Stimulated activated CD4-positive, alpha-beta T cell treated with anti-CD3 and anti-CD28 coated beads, Interleukin-4, amount 100 ng/mL, for 4 hours (primary cell): ENCODE measurements at places on chromosomes 16 and 17.

DNA sequence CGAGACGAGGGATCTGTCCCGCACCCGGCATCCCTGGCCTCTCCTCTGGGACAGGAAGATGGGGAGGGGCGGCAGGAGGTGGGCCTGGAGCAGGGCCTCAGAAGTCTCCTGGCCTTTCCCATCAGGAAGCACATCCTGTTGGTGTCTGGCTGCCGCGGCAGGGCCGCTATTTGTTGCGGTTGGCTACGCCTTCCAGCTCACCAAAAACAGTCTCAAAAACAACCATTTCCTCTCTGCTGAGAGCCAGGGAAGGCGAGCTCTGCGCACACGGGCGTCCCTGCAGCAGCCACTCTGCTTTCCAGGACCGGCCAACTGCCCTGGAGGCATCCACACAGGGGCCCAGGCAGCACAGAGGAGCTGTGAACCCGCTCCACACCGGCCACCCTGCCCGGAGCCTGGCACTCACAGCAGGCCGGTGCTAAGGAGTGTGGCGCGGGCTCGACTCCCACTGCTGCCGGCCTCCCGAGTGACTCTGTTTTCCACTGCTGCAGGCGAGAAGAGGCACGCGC, at the start of gene TMEM204:
TSS of gene TMEM204 (plus strand) at position 224 of the 509 bp plus-strand sequence. CDS start 610 bp downstream, outside the sequence.
- no peak for DNase-seq

DNA sequence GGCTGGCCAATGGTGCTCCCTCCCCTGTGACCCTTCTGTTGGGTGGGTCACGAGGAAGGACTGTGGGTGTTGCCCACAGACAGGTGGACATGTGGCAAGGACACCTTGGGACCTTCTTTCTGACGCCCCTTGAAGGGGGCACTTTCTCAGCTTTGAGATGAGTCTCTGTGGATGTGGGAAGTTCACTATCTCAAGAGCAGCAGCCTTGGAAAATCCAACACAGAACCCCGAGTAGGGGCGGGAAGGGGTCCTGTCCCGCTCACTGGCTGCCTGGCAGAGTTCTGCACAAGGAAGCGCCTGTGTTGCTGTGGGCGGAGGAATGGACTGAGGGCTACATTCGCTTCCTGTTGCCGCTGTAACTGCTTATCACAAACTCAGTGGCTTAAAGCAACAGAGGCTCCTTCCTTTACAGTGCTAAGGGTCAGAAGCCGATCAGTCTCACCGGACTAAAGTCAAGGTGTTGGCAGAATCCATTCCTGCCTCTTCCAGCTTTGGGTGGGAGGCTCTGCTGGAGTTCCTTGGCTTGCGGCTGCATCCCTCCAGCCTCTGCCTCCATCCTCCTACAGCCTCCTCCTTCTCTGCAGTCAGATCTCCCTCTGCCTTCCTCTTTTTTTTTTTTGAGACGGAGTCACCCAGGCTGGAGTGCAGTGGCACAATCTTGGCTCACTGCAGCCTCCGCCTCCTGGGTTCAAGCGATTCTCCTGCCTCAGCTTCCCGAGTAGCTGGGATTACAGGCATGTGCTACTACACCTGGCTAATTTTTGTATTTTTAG, 305.2 kb downstream of the SEC14L1 start:
- DNase-seq: no peak

DNA sequence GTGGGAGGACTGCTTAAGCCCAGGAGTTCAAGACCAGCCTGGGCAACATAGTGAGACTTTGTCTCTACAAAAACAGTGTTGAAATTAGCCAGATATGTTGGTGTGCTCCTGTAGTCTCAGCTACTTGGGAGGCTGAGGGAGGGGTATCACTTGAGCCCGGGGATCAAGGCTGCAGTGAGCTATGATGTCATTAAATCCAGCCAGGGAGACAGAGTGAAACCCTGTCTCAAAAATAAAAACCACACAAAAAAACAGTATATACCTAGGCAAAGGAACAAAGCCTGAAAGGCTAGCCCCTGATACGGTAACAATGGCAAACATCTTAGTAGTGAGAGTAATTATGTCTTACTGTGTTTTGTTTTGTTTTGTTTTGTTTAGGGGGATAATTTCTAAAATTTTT, 38.0 kb downstream of the TOM1L2 start:
- DNase-seq: no peak

GRCh38 chr16:10111156-10111761, 71.0 kb downstream of the GRIN2A start:
- DNase-seq: no peak

- no peak for DNase-seq
Measured at GRCh38 chr16:19809121-19809635, 75.5 kb downstream of the GPRC5B start.

DNA sequence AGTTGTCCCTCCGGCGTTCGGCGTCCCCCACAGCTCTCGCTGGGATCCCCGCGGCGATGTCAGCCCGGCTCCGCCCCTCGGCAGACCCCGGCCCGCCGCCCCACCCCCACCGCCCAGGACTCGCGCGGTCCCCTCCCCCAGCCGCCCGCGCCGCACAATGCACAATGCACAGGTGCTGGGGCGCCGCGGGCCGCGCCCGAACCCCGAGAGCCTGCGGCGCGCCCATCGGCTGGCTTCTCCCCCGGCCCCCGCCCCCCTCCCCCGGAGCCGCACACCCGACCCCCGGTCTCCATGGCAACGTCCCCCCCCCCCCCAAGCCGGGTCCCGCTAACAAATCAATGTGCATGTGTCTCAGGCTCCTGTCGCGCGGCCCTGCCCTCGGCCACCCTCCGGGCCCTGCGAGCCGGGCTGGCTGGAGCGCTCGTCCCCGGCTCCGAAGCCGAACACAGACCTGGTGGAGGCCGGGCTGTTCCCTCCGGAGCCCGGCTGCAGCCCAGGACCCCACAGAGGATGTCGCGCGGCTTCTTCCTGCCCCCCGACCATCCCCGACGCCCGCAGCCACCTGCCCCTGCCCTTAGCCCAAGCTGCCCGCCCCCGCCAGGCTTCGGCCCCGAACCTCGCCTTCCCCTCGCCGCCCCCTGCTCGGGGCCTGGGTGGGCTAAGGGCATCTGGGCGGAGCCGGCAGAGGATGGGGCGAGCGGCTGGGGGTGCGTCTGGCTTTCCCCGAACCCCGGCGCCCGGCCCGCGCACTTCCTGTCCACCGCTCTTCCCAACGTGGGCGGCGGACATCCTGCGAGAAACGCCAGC, 818 bp upstream of the CBX8 start:
- no peak for DNase-seq

DNA sequence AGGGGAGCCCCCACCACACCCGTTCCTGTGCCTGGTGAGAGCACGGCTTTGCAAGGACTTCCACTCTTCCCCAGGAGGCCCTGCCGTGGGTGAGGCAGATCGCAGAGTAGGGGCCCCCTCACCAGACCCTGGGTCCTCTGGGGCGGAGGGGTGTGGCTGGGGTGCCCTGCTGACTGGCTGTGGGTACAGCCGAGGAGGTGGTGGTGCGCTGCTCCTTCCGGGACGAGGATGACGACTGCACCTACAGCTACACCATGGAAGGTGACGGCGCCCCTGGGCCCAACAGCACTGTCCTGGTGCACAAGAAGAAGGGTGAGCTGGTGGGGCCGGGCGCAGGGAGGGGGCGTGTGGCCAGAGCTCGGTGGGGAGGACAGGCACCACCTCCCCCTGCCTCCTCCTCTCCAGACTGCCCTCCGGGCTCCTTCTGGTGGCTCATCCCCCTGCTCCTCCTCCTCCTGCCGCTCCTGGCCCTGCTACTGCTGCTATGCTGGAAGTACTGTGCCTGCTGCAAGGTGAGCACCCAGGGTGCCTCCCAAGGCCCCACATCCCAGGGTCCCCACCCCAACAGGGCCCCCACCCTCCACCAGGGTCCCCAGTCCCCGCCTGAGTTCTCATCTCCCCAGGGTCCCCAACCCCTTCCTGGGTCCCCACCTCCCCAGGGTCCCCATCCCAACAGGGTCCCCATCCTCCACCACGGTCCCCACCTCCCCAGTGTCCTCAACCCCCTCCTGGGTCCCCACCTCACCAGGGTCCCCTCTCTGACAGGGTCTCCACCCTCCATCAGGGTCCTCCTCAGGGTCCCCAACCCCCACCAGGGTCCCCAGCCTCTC, 16.1 kb downstream of the ITGB4 start:
- DNase-seq: no peak

DNA sequence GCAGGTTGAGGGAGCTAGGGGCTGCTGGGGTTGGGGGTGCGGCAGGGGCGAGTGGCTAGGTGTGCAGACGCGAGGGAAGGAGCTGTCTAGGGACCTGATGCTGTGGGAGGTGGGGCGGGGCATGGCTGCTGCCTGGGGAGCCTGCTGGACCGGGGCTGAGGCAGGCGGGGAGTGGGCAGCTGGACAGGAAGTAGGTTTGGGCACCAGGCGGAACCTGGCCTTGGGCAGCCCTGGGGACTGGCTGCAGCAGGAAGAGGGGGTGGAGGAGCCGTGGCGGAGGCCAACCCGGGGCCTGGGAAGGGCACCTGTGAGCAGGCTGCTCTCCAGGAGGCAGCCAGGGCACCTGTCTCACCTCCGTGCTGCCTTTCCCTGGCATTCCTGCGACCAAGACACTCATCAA, 5.9 kb upstream of the DNASE1L2 start:
- DNase-seq: no peak

DNA sequence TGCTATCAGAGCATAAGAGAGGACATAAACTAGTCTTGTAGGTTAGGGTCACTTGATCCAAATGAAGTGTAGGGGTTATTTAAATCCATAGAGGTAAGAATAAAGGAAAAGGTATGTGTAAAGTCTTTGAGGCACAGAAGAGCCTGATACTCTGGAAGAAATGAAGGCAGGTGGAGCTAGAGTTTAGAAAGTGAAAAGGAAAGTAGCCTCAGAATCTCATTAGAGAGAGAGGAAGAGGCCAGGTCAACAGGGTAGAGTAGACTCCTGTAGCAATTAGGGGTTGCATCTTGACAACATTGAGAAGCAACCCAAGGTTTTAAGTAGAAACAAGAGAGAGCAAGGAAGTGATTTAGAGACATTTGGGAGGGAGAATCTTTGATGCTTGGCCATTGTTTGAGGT, 235.2 kb upstream of the SOX9 start:
- DNase-seq: no peak

DNA sequence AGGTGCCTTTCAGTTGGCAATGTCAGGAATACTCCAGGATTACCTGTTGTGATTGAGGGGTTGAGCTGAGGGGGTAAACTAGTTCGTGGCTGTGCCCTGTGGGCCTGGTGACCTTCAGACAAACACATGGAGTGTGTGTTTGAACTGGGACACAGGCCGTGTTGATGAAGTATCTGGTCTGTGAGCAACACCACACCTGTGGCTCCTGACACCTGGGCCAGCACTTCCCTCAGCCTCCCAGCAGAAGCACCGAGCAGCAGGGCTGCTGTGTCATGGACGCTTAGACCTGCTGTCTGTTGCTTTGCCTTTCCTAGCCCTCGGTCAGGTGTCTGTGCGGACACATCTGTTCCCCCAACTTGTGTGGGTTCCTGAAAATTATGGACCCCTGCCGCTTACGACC, 82.9 kb downstream of the KSR1 start:
- DNase-seq: no peak

- no peak for DNase-seq
Measured at GRCh38 chr16:12228602-12229499, 252.3 kb downstream of the SNX29 start.

GRCh38 chr17:42720996-42721583, 23.8 kb downstream of the EZH1 start:
- no peak for DNase-seq

DNA sequence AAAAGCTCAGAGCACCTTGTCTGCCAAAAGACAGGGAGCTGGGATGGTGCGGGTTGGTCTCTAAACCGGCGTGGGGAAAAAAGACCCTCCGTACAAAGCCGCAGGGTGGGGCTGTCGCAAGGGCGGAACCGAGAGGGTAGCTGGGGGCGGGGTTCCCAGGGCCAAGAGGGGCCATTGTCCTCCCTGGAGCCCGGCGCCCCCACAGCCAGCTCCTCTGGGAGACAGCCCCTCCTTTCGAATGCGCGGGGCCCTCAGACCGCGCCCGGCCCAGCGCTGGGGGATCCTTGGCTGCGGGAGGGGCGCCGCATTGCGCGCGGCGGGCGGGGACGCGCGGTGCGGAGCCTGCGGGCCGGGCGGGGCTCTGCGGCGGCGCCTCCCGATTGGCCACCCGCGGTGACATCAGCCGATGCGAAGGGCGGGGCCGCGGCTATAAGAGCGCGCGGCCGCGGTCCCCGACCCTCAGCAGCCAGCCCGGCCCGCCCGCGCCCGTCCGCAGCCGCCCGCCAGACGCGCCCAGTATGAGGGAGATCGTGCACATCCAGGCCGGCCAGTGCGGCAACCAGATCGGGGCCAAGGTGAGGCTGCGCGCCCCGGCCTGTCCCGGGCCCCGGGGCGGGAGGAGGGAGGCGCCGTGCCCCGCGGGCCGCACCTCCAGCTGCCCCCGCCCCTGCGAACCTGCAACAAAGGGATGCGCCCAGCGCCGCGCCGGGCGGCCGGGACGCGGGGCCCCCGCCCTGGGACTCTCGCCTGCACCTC, at the start of gene TUBB3:
TSS of gene TUBB3 (plus strand) at position 459 of the 756 bp plus-strand sequence. CDS start at position 519, 60 bp downstream.
- peak; percentile 38 for DNase-seq

- no peak for DNase-seq
Measured at GRCh38 chr16:3460121-3460520, 16.6 kb downstream of the NAA60 start.

GRCh38 chr17:68908045-68908444, 47.1 kb downstream of the ABCA8 start:
- DNase-seq: no peak

- peak; percentile 79 for DNase-seq
Measured at GRCh38 chr16:50665128-50665878, 15.8 kb downstream of the SNX20 start.

DNA sequence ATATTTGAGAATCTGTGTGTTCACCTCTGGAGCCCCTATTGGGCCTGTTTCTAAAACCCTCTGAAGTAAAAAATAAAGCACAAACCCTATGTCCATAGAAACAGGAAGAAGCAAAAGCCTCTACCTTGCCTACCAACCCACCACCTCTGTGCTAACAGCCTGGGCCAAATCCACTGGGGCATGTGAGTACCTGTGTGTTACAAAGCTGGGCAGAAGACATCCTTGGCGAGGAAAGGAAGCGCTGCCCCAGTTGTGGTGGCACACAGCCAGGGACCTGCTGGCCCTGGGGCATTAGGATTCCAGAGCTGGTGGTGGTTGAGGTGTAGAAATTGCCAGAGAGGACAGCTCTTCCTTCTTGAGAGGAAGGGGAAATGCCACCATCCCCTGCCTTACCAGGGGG, 30.0 kb downstream of the MYO18A start:
- DNase-seq: no peak
